ENCODE measurements at places on chromosomes 2 and 18. TPM values are rescaled to one million over a fixed set of nuclear protein-coding genes. Genes with fewer than 3 reads are reported as not detected.

Gene KCNE4
- 0.81 TPM for total RNA-seq

Gene C2orf78
- not detected for total RNA-seq

Gene MTX2
- 28.6 TPM for total RNA-seq

Gene ANO7
- 1.8 TPM for total RNA-seq

Gene DSG1
- not detected for total RNA-seq

Gene MTCL1
- total RNA-seq, result 51.8 TPM

Gene FBXO15
- 0.98 TPM for total RNA-seq

Gene ALPI
- total RNA-seq, result not detected

Gene PRSS56
- not detected for total RNA-seq

Gene FKBP1B
- 15.2 TPM for total RNA-seq

Gene VAMP5
- 52.6 TPM for total RNA-seq

Gene DNMT3A
- 31.3 TPM for total RNA-seq

Gene BIN1
- total RNA-seq, result 146 TPM

Gene NTSR2
- not detected for total RNA-seq

Gene CCDC141
- under 0.01 TPM for total RNA-seq

Gene CGREF1
- total RNA-seq, result 2.5 TPM

Gene SPC25
- 12.7 TPM for total RNA-seq

Gene ACTG2
- total RNA-seq, result 8.6 TPM

Data from mesangial cell (primary cell).